ENCODE measurements at places on chromosomes 6 and 20.

- DNase-seq: no peak
These were observed 230.1 kb downstream of the SYNDIG1 start for GRCh38 chr20:24699321-24700165.

DNA sequence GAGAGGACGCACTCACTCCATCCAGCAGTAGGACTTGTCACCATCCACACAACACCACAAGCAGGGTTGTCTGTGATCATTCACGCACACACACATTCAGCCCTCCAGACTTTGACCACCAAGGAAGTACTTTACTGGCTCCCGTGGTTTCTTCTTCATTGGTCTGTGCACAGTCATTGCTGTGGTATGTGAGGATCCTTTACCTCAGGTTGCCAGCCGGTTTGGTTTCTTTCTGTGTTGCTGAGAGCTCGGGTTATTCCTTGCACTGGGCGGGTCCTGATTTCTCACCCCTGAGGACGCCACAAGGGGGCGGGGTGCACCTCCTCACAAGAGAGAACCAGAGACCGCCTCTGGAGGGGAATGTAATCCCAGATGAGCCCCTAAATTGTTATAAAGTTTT, 11.2 kb downstream of the SLC35A1 start:
- no peak for DNase-seq

- DNase-seq: no peak
These were observed 2.0 kb upstream of the GTPBP2 start for GRCh38 chr6:43630980-43631619.

- DNase-seq: no peak
These were observed 71.8 kb upstream of the KHDRBS2 start for GRCh38 chr6:62357835-62358234.

GRCh38 chr6:119174879-119175817, 96.7 kb upstream of the FAM184A start:
- DNase-seq: no peak

GRCh38 chr20:50712771-50713656, 18.4 kb upstream of the PARD6B start:
- no peak for DNase-seq

DNA sequence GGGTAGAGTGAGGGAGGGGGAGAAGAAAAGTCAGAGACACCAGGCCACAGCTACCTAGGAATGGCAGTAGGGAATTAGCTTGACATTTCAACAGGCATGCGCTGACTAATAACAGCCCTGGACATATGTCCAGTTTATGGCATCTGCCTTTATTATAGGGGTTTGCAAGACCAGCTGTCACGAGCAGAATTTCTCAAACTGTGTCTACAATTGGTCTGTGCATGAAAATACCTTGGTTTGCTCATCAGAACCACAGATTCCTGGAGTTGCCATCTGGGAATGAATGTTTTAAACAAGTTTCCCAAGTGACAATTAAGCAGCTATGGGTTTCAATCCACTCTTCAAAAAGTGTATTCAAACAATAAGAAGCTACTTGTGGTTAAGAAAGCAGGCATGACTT, 110.3 kb upstream of the ENPP5 start:
- no peak for DNase-seq

- DNase-seq: no peak
These were observed 251.9 kb downstream of the EPM2A start for GRCh38 chr6:145483191-145483996.

GRCh38 chr20:2535711-2536559, 438 bp upstream of the TMC2 start:
- DNase-seq: no peak

- no peak for DNase-seq
These were observed 82.9 kb upstream of the TSHZ2 start for GRCh38 chr20:52889225-52889624.

DNA sequence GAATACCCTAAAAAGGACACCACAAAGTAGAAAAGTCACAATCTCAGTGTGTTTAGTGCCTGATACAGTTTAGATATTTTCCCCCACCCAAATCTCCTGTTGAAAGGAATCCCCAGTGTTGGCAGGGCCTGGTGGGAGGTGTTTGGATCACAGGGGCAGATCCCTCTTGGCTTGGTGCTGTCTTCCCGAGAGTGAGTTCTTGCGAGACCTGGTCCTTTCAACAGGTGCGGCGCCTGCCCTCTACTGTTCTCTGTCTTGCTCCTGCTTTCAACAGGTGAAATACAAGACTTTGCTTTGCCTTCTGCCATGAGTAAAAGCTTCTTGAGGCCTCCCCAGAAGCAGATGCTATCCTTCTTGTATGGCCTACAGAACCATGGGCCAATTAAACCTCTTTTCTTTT, 534.3 kb upstream of the NRSN1 start:
- DNase-seq: no peak

- DNase-seq: no peak
These were observed 44.9 kb downstream of the IRF4 start for GRCh38 chr6:436308-437036.

DNA sequence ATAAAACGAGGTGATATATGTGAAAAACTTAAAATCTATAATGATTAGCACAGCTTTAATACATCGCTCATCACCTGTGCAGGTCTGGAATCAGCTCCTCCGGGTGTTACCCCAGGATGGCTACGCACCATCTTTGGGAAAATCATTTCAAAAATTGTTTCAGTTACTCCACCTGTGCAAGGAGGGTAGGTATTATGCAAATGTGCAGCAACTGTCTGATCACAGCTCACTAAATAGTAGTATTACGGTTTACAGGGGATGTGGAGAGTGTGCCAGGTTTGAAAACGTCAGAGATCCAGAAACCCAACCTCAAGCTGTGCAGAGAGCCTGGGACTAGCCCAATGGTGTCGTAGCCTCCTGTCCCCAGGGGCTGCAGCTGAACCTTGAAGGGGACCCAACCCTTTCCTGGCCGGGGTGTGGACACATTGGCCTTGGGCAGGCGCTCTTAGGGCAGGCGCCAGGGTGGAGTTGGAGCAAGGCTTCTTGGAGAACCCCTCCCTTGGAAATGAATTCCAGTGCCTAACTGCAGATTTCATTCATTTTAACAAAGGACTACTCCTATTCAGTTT, 24.2 kb upstream of the SGK1 start:
- no peak for DNase-seq

GRCh38 chr6:42426191-42426590, 25.5 kb downstream of the TRERF1 start:
- DNase-seq: no peak

DNA sequence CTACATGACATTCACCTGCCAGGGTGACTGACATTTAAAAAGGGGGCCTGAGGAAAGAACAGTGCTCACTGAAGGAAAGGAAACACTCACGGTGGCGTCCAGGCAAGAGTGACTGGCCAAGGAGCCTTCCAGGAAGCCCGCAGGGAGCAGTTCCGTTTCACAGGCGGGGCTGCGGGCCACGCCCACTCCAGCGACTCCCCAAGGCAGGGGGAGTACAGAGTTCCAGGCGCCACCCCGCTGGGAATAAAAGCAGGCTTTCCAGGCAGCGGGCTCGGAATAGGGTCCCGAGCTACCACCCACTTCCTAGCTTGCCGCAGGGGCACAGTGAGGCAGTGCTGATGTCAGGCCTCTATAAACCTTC, 34.2 kb downstream of the PKIG start:
- no peak for DNase-seq
